Stimulated activated CD8-positive, alpha-beta memory T cell treated with anti-CD3 and anti-CD28 coated beads, Interleukin-2, amount 100 ng/mL, for 1 hour (primary cell): ENCODE measurements at places on chromosomes 6 and 20.

DNA sequence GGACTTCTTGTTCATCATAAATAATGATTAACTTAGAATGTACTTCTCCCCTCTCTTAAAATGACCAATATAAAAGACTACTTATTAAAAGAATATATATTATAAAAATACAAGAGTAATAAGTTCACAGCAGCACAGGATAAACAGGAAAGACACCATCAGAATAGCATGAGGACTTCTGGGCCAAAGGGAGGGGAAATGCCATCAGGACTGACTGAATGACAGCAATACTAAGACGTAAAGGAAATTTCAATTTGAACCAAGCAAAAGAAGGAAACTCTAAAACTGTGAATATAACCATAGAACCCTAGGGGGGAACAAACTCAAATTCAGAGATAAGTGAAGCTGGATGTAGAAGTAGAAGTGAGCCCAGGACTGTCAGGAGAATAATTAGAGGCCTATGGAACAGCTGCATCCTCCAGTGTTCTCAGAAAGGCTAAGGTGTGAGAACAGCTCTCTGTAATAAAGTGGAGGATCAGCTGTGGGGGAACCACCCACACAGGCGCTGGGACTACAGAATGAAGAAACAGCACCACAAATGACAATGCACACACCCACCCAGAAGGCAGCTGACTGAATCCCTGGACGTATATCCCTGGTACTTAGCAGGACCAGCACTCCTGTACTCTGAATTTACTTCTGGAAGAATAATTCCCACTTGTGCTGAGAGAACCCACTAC, 37.8 kb downstream of the ZHX3 start:
- DNase-seq, result no peak

DNA sequence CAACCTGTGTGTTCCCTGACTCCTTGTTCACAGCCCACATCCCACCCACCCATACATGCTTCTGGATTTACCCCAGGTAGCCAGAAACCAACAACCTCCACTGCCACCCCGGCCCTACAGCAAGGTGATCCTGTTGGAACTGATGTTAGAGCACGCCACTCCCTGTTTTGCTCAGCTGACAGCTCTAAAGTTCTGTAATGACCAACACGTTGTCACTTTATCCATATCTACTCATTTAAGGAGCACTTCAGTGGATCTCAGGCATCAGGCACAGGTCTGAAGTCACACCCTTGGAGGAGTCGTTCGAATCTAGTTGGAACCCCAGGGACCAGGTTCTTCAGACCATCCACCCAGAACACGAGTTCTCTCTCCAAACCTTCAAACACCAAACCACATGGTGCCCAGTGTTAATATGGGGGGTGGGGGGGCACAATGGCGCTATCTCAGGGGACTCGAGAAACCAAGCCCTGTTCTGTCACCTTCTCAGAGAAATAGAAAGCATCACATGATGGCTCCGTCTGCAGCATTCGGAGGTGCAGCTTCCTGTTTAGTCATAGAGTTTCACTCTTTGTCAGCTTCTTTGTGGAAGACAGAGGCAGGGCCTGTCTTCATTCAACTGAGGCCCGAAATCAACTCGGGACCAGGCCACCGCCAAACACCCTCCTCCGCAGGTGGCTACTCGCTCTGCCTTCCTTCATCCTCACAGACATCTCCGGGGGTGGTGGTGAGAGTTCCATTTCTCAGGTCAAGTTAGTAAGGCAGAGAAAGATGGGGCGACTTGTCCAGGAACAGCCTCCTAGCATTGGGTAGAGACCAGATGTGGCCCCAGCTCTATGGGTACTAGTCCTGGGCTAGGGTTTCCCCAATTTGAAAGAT, 142.2 kb downstream of the NFATC2 start:
- DNase-seq, result peak; percentile 36

DNA sequence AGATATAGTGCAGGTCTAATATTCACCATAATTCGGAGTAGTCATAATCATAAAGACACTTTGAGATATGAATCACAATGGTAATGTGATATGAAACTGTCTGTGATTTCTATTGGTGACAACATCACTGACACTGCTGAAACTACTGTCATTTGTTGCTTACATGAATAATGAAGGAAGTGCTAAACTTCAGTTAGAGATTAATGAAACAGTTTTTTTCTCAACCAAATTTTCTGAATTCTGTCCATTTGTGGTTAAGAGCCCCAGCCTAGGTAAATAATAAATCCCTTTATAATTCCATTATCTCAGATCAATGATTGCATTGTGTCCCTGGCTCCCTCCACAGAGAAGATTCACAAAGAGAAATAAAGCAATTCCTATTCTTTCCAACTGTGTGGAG, 122.6 kb downstream of the HIVEP2 start:
- no peak for DNase-seq

DNA sequence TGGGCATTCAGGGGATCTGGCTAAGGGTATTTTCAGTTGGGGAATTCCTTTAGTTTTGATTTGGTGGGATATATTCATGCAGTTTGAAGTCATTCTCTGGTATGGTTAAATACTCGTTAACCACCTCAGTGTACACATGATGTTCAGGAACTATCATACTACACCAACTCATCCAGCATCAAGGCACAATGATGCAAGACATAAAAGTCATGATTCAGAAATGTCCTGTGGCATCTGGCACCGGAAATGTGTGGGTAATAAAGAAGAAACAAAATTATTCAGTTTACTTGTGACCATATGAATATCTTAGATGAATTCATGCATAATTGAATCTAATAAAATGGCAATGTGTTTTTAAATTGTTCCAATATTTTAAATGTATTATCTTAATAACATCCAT, 129.0 kb upstream of the BMP5 start:
- DNase-seq, result no peak

DNA sequence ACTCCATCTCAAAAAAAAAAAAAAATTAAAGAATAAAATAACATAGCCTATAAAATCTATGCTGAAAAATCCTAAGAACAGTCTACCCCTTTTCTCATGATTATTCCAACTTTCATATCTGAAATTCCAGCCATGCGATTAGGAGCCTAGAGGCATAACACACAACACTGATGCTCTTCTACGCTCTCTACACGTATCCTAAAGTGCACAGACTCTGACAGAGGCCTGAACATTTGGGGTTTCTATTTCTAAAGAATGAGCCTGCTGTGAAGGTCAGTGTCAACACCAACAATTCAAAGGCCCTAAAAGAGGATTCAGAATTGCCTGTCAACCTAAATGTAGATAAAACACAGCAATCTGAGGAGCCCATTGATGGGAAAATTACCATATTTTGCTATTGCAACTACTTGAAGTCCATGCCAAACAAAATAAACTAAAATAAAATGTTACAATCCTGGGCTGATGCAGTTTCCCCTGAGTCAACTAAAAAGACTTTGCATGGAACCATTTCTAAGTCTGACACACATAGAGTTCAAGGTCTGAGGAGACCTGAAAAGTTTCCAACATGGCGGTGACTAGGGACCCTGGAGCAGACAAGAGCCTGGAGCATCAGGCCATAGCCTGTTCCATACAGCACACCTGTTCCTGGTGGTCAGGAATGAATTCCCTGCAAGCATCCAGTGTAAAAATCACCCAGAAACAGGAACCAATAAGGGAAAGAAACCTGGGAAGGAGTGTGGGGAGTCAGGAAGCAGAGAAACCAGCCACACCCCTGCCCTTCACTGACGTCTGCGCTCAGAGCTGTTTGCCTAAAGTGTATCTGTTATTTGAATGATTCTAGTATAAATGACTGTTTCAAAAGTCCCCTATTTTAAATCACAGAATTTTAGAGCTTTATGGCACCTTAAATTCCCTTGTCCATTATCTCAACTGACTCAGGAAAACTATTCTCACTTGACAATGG, 11.8 kb downstream of the NINL start:
- DNase-seq, result no peak

DNA sequence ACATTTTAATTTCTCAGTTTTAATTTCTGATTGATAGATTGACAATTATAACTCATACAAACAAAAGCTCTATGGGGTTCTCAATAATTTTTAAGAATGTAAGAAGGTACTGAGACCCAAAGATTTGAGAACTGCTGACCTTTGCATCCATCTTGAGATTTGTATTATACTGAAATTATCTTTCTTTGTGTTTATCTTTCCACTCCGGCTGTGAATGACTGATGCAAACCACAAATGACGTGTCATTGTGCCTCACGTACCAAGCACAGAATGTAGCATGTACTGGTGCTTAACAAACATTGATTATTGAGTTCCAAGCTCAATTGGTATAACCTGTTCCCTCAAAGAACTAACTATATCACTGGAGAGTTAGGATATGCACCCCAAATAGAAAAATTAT, 152.1 kb upstream of the SMLR1 start:
- no peak for DNase-seq

GRCh38 chr20:49928411-49929141, 7.6 kb upstream of the RNF114 start:
- peak; percentile 64 for DNase-seq

GRCh38 chr20:34557936-34558319, 590 bp upstream of the MAP1LC3A start:
- no peak for DNase-seq

- no peak for DNase-seq
Observed at GRCh38 chr6:34095741-34096140, 50.1 kb downstream of the GRM4 start.

GRCh38 chr6:90003069-90003795, 109.0 kb downstream of the GJA10 start:
- DNase-seq, result no peak

- no peak for DNase-seq
Observed at GRCh38 chr6:112620812-112621569, 273.9 kb downstream of the RFPL4B start.

DNA sequence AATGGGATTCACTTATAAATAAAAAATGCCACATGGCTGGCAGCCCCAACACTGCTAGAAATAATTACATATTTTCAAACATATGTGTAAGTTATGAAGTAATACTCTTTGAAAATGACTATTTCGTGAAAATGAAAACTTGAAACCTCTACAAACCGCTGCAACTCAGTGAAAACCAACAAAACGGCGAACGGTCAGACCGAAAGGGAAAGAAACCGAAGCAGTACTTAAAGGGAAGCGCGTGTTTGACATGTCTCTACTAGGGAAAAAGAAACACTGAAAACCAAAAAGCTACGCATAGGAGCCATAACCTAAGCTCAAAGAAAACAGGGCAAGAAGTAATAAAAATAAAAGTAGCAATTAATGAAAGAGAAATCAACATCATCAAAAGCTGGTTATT, 121.0 kb upstream of the GGTLC1 start:
- no peak for DNase-seq

DNA sequence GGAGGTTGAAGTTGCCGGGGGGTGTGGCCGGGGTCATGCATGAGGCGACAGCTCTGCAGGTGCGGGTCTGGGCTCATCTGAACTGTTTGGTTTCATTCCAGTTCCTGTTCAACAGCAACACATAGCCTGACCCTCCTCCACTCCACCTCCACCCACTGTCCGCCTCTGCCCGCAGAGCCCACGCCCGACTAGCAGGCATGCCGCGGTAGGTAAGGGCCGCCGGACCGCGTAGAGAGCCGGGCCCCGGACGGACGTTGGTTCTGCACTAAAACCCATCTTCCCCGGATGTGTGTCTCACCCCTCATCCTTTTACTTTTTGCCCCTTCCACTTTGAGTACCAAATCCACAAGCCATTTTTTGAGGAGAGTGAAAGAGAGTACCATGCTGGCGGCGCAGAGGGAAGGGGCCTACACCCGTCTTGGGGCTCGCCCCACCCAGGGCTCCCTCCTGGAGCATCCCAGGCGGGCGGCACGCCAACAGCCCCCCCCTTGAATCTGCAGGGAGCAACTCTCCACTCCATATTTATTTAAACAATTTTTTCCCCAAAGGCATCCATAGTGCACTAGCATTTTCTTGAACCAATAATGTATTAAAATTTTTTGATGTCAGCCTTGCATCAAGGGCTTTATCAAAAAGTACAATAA, 72.5 kb downstream of the PTPN1 start:
- DNase-seq, result no peak

GRCh38 chr20:11027224-11027623, 353.4 kb upstream of the JAG1 start:
- no peak for DNase-seq

DNA sequence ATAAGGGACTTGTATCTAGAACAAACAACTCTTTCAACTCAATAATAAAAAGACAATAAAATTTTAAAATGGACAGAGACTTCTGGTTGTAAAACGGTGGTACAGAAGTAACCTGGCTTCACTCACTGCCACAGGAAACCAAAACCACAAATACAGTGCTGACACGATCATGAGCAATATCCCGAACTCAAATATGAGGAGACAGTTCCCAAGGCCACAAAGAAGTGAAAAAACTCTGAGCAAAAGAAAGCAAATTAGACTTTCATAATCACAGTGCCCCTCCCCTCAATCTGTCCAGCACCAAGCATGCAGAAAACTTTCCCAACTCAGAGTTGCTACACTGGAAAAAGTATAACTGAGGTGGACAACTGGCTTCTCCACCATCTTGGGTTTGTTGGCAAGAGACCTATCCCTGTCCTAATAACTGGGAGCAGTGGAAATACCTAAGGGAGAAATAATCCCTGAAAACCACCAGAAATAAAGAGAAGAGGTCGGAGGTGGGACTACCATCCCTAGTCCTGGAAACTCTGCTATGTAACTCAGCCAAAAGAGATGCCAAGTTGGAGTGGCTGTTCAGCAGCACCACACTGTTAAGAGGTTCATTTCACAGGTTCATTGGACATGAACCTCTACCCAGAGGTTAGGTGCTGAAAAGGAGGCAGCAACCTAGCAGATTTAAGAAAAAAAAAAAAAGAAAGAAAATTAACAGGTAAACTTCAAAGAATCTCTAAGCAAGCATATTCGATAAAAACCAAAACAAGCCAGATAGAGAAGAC, 55.5 kb downstream of the REV3L start:
- DNase-seq, result no peak

- no peak for DNase-seq
Observed at GRCh38 chr6:45049188-45049843, 278.8 kb upstream of the RUNX2 start.

- DNase-seq, result no peak
Observed at GRCh38 chr6:35489995-35490791, 6.7 kb downstream of the TEAD3 start.

DNA sequence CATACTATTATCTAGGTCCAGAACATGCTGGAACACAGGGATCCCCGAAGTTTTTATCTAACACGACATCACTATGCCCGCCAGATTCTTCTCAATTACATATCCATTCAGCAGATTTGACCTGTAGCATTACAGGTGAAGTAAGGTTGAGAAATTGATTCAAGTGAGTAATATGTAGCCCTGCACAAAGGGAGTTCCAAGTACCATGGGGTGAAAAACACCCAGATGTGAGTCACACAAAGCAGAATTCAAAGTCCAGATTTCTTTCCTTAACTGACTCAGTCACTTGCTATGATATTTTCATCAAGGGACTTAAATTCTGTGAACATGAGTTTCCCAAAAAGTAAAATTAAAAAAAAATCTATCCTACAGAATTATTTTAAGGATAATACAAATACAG, 655.4 kb upstream of the PTCHD4 start:
- no peak for DNase-seq

GRCh38 chr6:43990627-43991619, 136.3 kb downstream of the MRPL14 start:
- DNase-seq, result no peak
